Epithelial cell of proximal tubule (primary cell): ENCODE measurements at places on chromosomes 11 and 22.

DNA sequence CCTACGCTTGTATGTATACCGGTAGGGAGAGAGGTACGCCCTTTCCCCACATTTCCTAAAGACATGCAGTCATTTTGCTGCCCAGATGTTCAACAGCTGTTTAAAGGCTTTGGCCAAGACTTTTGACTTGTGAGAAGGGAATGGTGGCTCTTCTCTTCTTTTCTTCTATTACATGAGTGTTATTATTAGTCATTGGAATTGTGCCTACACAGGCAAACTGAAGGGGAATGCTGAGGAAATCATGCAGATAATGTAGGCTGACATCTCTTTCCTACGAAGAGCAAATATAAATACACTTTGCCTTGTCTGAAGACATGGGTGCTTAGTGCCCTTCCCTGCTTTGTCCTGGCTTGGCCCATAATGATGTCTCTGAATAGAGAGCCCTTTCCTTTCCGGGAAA, 194.3 kb upstream of the NARS2 start:
- DNase-seq: no peak

DNA sequence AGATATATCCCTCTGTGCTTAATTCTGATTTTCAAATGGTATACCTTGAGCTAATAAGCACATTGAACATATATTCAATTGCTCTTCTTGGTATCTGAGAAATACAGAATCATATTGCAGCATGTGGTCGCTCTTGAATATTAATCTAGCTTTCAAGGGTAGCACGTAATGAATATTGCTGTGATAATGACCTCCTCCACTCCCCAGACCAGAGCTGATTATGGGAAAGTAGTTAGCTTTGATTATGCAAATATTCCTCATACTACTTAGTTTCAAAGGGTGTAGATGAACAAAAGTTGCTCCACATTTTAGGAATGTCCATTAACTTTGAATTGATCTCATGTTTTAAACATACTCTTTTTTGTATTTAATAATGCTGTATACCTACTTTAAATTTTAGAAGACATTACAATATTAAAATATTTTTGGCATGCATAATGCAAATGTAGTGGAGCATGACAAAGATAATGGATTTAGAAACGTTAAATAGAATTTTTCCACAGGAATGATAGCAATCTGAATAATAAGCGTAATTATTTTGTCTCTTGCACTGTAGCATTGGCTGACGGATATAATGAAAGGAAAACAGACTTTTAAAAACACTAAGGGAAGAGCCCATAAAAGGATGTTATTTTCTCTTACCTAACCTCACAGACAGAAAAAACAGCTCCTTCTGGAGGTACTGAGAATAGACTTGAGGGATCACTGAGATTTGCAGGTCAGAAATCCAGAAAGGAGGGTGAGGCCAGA, 27.2 kb downstream of the KBTBD3 start:
- no peak for DNase-seq

- DNase-seq: no peak
These were observed 235.4 kb upstream of the CCDC179 start for GRCh38 chr11:23095650-23096189.

- no peak for DNase-seq
These were observed 9.7 kb downstream of the CAT start for GRCh38 chr11:34448223-34448994.

- no peak for DNase-seq
These were observed 62.9 kb upstream of the B3GAT1 start for GRCh38 chr11:134474942-134475341.
